ENCODE measurements at places on chromosomes 1 and 21.

DNA sequence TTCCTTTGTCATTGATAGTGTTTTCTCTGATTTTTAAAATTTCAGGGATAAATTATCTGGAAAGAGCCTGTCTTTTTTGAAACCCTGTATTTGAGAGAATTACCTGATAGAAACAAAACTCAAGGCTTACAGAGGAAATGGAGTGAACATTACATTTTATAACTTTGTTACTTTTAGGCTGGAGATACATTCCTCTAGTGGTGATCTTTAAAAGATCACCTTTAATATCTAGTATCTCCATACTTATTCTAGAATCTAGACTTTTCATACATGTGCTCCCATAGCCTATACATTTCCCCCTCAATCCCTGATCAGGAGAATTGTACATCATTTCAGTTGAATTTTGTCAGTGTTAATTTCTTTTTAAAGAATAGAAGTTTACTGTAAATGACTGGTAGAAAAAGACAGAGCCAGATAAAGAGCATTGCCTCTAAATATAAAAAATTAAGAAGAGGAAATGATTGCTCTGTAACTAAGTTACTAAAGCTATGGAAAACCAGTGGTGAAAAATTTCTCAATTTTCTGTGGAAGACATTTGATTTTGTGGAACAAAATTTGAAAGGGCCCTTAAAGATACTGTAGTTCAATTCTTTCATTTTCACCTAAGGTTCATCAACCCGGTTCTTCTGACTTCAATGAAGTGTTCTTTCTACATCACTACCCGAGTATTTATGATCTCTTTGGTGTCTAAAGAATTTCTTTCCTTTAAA lies 33.7 kb downstream of the RASAL2 start:
- no peak for DNase-seq

DNA sequence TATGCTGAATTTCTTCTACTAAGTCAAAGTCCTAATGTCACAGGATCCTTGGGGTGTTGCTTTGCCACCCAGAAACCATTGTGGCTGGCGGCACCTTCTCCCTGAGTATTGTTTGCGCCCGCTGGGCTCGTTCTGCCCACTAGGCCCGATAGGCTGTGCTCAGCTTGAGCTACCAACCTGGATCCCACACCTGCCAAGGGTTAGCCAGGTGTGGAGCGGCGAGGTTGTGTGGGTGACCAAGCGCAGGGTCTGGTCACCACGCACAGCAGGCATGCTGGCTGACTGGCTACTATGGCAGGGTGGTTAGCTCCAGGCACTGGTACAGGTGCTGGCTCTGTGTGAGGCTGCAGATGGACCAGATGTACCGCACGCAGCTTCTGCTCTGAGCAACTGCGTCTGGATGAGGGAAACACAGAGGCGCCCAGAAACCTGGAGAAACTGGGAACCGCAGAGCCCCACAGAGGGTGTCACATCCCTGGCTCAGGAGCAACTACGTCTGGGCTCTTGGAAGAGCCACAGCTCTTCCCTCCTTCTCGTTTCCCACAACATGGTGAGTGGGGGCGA lies 50.3 kb upstream of the SCYL3 start:
- DNase-seq, result no peak

DNA sequence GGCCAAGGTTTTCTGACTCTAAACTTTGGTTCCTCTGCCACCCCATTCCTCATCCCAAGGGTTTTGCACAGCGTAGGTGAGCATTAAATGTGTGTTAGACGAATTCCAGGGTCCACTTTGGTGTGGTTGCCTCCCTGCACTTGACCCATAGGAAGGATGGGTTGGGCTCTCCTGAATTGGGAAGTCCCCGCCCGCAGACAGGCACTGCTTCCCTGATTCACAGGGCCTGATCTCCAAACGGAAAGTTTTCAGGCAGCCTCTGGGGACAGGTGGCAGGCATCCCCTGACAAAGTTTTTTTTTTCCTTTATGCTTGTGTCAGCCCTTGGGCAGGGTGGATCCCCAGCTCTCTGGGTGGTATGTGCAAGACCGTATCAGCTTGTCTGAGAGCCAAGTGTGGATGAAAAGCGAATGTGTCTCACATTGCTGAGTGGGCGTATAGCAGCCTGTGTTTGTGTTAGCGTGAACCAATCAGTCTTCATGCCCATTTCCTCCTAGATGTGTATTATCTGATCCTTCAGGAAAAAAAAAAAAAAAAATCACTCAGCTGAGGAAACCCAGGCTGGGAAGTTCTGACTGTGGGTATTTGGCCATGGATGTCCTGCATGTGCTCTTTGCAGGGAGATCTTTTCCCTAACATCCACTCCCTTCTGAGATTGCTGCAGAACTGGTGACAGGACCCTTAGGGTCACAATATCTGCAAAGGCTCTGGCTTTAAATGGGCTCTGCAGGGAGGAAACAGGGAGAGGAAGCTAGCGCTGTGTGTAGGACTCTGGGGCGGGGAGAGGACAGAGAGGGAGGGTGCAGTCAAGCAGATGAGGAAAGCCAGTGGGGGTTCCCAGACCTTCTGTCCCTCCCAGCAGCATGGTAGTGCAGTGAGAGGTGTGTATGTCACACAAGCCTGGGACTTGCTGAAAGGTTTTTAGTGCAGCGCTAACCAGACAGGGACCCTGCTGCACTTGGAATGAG lies 42.2 kb upstream of the TRABD2B start:
- DNase-seq, result no peak

- no peak for DNase-seq
These were observed 67.8 kb upstream of the BCL10 start for GRCh38 chr1:85344256-85344694.

GRCh38 chr21:44013380-44014088 lies 1.4 kb downstream of the TRAPPC10 start:
- DNase-seq, result no peak

DNA sequence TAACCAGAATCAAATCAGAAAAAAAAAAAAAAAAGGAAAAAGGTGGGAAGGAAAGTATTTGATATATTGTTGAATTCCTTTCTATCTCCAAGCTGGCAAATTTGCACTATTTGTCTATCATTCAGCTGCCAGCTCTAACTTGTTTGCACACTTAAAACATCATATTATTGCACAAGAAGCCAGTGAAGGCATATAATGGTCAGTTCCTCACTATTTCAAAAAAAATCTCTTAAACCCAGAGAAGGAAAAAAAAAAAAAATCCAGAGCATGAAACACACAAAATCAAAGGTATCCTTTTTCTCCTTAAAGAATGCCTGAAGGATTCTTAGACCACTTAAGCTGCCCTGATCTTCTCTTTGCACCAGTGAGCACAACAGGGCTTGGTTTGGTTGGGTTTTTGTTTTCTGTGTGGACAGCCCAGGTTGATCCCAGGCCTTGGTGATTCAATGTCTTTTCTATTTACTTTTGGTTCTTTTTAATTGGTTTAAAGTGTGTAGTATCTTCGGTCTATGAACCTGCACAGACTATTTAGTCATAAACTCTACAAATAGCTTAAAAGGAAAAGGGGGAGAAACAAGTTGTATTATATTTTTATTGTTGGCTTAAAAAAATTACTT lies 40.2 kb downstream of the DUSP10 start:
- no peak for DNase-seq

- no peak for DNase-seq
These were observed 81.7 kb downstream of the PIK3CD start for GRCh38 chr1:9733160-9733789.

DNA sequence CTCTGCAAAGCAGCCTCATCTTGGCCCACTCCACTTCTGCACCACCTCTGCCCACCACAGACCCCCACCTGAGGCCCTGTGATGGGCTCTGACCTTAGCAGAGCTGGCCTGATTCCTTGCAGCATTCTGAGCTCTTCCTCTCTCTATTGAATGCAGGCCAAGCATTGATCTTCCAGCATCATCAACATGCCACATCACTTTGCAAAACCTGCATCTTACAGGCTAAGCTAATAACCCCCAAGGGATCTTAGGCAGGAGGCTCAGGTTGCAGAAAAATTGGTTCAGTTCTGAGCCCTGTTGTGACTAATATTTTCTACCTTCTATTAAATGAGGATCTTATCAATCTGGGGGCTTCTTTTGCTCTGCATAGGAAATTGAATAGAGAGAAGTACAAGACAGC lies 78.7 kb downstream of the ATP1A1 start:
- DNase-seq, result no peak

DNA sequence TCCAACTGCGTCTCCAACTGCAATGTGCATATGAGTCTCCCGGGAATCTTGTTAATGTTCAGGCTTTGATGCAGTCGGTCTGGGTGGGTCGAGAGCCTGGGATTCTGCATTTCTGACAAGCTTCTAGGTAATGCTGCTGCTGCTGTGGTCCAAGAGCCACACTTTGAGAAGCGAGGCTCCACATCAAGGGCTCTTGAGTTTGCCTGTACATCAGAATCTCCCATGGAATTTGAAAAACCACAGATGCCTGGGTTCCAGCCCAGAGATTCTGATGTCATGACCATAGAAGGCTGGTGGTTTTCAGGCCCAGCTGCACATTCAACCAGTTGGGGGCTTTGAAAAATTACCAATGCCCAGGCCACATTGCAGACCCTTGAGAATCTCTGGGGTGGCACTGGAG lies 93.9 kb upstream of the TARDBP start:
- DNase-seq, result no peak

DNA sequence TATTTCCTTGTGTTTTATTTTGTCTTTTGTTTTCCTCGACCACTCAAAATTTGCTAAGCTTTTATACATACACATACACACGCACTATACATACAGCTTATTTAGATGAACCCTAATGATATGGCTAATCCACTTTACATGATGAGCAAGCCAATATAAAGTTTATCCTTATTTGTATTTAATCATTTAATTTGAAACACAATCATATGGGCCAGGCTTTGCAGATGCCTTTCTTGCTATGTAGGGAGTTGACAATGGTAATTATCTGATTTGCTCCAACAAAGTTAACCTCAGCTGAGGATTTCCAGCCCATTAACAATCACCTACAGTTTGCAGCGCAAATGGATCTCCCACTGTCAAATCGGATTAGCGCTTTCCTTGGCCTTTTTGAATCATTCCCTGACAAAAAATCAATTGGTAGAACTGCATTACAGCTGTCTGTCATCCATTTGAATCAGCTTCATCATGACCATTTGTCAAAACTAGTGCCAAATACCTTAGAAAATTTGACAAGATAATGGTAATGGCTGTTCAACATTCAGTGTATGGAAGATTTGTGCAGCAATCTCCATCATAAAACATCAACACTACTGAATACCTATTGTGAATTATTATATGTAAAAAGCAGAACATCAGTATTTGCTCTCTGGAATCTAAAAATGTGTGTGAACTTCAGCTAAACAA lies 352.6 kb downstream of the MRPL39 start:
- no peak for DNase-seq

GRCh38 chr1:107549152-107549810 lies 408.4 kb downstream of the NTNG1 start:
- no peak for DNase-seq

- DNase-seq, result no peak
These were observed 62.0 kb upstream of the RASAL2 start for GRCh38 chr1:178031856-178032320.

- no peak for DNase-seq
These were observed 51.6 kb upstream of the ITPKB start for GRCh38 chr1:226790545-226791181.

All from stimulated activated CD8-positive, alpha-beta memory T cell treated with anti-CD3 and anti-CD28 coated beads, Interleukin-2, amount 100 ng/mL, for 1 hour (primary cell).